Right hindlimb (tissue), 1 donor: ENCODE measurements at places on chromosomes 12 and 14.

DNA sequence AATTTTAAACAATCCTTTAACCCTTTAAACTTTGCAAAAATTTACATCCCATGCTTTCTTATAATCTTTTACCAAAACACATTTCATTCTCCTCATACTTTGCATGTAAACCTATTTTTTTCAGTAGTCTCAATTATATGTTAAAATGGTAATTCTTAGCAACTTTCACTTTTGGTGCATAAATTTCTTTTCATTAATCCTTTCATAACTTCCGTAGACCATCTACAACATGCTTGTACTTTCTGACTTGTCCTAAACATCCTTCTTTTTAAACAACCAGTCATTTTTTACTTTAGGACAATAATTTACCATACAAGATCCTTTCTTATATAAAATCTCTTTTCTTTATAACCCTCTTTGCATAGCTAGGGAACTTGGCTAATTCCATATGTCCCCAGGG is 19.5 kb downstream of the CCDC91 start:
- DNase-seq = no peak

DNA sequence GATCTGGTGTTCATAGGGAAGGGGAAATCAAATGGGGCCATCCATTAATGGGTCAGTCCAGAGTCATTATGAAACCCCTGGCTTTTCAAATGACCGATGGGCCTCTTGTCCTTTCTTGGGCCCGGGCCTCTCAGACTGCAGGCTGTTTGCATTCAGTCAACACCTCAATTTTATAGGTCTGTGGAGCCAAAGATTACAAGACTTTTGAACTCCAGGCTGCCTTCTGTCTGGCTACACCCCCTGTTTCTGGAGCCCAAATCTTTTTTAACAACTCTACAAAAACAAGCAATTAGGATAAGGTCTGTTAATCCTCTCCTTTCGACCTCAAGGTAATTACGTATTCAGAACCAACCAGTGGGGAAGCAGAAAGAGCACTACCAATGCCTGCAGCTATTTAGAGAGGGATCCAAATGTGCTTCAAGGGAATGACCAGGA is 35.6 kb downstream of the DUSP6 start:
- DNase-seq = no peak

- DNase-seq = no peak
These were observed 11.6 kb upstream of the TMEM63C start for GRCh38 chr14:77170045-77170444.

DNA sequence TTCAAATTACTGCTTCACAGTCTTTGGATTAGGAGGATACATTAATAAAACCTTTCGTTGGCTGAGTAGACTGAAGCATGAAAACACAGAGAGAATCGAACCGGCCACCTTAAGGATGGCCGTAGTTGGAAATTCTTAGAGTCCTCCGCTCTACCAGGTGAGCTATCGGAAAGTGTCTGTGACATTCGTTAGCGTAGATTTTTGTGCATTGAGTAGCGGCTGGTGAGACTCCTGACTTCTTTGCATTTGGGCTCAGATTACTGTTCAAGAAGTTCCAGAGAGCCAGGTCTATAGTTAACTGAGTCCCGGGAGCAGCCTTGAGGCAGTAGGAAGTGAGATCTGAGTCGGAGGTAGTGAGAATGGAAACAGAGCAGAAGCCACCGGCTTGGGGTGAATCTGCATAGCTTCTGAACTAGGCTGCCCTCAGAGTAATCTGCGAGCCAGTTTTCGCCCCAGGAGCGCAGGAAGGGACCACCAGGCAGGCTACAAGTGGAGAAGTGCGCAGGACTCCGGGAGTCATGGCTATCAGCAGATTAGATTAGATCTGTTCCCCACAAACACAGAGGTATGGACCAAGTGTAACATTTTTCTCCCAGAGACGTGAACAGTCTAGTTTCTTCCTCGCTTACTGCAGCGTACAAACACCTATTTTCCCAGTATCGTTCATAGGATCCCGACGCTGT is 11.0 kb downstream of the OR6S1 start:
- no peak for DNase-seq

GRCh38 chr14:86654558-86655184 is 1124.7 kb downstream of the FLRT2 start:
- DNase-seq = no peak

DNA sequence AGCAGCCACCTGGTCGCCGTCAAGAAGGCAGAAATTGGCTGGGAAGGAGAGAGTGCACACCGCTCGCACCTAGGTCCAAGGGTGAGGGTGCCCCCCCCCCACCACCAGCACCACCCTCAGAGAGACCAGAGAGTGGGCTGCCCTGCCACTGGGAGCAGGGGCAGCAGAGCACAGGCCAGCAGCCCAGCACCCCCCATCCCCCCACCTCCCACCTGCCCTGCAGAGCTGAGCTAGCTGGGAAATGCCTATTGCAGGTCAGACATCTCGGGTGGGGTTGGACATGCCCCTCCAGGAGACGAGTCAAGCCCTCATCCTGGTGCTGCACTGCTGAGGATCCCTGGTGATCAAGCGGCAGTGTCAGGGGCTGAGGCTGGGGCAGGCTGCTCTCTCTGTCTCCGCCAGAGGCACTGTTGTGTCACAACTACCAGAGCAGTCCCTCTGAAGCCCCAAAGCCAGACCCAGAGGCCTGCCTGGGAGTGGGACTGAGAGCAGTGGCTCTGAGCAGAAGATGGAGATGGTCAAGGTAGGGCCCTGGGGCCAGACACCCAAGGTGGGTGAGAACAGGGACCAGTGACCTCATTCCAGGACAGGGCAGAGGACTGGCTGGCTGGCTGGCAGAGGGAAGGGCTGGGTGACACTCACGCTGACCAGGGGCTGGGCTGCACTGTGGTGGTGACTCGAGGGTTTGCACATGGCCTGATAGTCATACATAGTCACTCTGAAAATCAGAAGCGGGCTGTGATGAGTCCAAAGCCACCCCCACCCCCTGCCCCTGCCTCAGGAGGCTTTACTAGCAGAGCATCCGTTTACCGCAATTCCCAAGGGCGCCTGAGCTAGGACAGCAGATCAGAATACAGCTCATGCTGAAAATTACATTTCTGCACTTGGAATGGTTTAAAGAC is 19.7 kb upstream of the LRTM2 start:
- peak; percentile 18 for DNase-seq

GRCh38 chr12:2112401-2112800 is 59.6 kb downstream of the CACNA1C start:
- no peak for DNase-seq

- no peak for DNase-seq
These were observed 61.7 kb downstream of the SUSD6 start for GRCh38 chr14:69673104-69673503.

- DNase-seq = no peak
These were observed 7.1 kb upstream of the KRT84 start for GRCh38 chr12:52392465-52393007.

DNA sequence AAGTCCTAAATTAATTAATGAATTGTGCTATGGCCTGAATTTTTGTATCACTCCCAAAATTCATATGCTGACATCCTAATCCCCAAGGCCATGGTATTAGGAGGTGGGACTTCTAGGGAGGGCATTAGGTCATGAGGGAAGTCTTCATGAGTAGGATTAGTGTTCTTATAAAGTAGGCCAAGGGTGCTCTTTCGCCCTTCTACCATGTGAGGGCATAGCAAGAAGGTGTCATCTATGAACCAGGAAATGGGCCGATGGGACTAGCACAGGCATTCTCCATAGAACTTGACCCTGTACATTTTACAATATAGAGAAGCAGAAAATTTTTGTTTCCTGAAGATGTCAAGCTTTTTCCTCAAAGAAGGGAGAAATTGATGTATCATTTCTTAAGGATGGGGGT is 12.5 kb downstream of the SYT10 start:
- DNase-seq = no peak
